Mammary microvascular endothelial cell (primary cell): ENCODE measurements at places on chromosomes 5 and 9. TPM values are rescaled to one million over a fixed set of nuclear protein-coding genes. Genes with fewer than 3 reads are reported as not detected.

The RAI14 gene
- total RNA-seq, result 122 and 133 TPM in 2 replicates

The NDFIP1 gene
- 53.1 and 60.2 TPM in 2 replicates for total RNA-seq

The DDX4 gene
- not detected in 2 replicates for total RNA-seq

The C8G gene
- total RNA-seq, result 0.20 and 0.84 TPM in 2 replicates

The HNRNPH1 gene
- total RNA-seq, result 254 and 275 TPM in 2 replicates

The BTNL8 gene
- not detected in 2 replicates for total RNA-seq

The CCDC183 gene
- total RNA-seq, result not detected in 2 replicates

The PCDHB7 gene
- 0.05 and 0.07 TPM in 2 replicates for total RNA-seq

The SPINK4 gene
- total RNA-seq, result not detected in 2 replicates

The MORN5 gene
- total RNA-seq, result not detected in 2 replicates

The DNAJC18 gene
- 3.6 and 3.7 TPM in 2 replicates for total RNA-seq

The CNTLN gene
- 5.9 and 6.4 TPM in 2 replicates for total RNA-seq

The FOXD4 gene
- total RNA-seq, result not detected in 2 replicates
